ENCODE measurements at places on chromosomes 5 and 9.

GRCh38 chr9:133884907-133885744 lies 107.0 kb downstream of the VAV2 start:
- DNase-seq: no peak

GRCh38 chr5:139752506-139753473 lies 42.8 kb upstream of the PSD2 start:
- DNase-seq: no peak

DNA sequence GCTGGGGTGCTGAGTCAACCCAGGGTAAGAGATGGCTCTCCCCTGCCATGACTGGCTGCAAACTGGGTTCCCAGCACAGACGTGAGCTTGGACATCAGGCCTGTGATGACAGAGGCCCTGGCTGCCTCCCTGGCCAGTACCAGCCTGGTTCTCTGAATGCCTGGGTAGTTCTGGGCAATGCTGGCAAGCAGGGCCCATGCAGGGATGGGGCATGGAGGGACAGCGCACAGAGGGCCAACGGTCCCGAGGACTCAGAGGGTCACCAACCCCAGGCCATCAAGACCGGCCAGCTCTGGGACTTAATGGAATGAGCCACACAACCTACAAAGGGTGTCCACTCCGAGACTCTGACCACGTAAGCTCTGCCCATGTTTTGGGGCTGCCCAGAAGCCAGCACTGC lies 241.4 kb downstream of the FSTL4 start:
- no peak for DNase-seq

GRCh38 chr5:77920359-77921058 lies 144.4 kb upstream of the TBCA start:
- DNase-seq: no peak

GRCh38 chr5:22542340-22542739 lies 310.8 kb downstream of the CDH12 start:
- DNase-seq: no peak

Data from NCI-H1436 treated with DMSO at 0.1 percent for 48 hours (cell line).